ENCODE measurements at places on chromosomes 5 and 9.

- no peak for DNase-seq
Observed at GRCh38 chr9:130946766-130947617, 7.9 kb upstream of the FIBCD1 start.

DNA sequence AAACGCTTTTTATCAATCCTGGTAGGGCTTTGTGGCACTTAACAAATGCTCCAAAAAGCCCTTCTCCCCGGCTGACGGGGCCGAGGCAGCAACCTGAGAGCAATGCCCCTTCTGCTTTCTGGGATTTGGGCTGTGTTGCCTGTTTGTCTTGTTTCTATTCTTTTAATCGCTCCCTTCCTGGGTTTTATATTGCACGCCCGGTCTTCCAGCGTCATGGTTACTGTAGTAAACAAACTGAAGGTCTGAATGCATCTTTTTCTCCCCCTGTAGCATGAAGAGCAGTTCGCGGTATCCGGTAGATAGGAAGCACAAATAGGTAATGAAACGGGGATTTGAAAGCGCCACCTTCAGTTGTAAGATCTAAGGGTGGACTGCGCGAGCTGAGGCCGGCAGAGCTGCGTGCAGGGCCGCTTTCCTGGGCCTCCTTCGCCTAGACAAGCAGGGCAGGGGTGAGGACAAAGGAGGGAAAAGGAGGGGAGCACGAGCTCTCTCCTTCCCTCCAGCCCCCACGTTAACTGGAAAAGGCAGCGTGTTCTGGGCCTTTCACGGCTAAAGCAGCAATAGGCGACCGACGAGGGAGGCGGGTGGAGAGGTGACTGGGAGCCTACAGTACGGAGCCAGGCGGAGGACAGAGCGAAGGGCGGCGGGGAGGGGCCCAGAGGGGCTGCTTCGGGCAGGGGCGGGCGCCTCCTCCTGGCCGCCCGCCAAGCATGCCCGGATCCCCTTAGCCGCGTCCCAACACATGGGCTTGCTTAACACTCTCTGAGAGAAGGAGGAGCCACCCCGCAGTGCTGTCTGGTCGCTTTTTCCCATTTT is 49.3 kb upstream of the ZNF366 start:
- DNase-seq, result peak; percentile 42

GRCh38 chr5:93586736-93587596 is 3.9 kb downstream of the NR2F1 start:
- DNase-seq, result no peak

DNA sequence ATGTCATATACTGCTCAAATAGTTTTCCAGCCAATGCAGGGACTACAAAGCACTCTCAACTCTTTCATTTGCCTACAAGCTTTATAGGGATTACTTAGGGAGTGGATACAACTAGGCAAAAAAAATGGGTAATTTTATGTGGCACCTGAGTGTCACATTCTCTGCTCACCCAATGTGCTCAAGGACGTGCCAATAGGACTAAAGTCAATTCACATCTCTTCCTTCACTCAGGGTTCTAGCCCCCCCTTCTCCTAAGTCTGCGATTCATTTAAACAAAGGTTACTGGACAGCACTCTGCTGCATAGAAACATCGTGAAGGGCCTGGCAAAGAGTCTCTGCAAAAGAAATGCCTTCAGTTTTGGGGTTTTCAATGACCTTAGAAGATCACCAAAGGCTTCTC is 142.3 kb downstream of the TSSK1B start:
- no peak for DNase-seq

GRCh38 chr9:133874060-133874657 is 118.0 kb downstream of the VAV2 start:
- no peak for DNase-seq

- no peak for DNase-seq
Observed at GRCh38 chr5:18314192-18314778, 680.0 kb downstream of the TAF11L14 start.

Measured in activated T-cell treated with anti-CD3 and anti-CD28 coated beads, Interleukin-2, amount 50 U/mL, for 48 hours (primary cell).